ENCODE measurements at places on chromosomes 1 and 21.
A peak's percentile ranks its signal among the peaks of the same experiment; 100 is the strongest.

DNA sequence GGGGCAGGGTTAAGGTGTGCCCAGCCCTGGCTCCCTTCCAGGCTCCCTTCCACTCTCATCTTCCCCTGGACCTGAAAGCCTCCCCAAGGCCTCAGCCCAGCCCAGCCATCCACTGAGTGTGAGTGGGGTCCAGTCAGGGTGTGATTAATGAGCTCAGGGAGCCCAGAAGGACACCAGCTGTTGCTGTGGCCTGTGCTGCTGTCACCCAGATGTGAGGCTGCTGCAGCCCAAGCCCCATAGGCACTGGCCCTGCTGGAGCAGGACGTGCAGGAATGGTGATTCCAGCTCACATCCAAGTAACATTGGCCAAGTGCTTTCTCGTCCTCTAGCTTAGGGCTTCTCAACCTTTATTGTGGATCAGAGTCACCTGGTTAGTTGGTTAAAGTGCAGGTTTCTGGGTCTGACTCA, 77.6 kb downstream of the EPHB2 start:
- DNase-seq, result no peak

- DNase-seq, result no peak
Measured at GRCh38 chr1:182953826-182954225, 860 bp upstream of the SHCBP1L start.

GRCh38 chr1:95622609-95623008, 388.6 kb downstream of the RWDD3 start:
- DNase-seq, result no peak

- DNase-seq, result no peak
Measured at GRCh38 chr1:161342821-161343220, 24.9 kb downstream of the CFAP126 start.

- DNase-seq, result no peak
Measured at GRCh38 chr1:170225781-170226530, 80.2 kb downstream of the NTMT2 start.

DNA sequence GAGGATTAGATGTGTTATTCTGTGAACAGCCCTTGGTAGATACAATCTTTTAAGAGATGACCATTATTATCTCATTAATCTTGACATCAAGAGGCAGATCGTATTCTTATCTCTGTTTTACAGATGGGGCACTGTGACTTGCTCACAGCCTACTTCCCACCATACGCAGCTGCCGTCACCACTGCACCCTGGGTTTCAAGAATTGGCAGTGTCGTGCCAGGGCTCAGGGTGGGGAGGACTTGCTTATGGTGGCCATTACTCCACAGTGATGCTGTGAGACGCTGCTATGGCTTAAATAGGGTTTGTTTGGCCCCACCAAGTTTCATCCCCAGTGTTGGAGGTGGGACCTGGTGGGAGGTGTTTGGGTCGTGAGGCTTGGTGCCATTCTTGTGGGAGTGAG, 45.4 kb upstream of the ZC3H12A start:
- no peak for DNase-seq

DNA sequence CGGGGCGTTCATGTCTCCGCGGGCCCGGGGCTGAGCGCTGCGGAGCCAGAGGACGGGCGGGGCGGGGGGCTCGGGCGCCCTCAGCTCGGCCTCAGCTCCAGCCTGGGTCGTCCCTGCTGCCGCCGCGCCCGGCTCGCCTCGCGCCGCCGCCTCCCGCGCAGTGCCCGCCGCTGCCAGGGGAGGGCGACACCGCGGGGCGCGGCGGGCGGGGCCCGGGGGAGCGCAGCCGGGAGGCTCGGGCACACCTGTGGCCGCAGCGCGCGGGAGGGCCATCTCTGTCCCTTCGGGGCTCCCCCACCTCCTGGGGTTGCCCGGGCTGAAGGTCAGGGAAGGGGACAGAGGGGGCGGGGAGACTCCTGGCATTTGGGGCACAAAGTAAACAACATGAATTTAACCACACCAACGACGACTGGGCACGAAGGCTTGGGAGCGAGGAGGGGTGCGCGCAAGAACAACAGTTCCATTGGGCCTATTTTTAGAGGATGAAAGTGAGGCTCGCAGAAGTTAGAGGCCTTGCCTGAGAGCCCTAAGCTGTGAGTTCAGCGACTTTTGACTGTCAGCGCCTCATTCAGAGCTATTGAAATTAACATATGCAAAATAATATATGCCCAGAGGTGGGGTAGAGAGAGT, at the start of gene FAM131C:
Gene FAM131C (minus strand): TSS at position 162 of the 630 bp plus-strand sequence. CDS start 209 bp downstream, outside the sequence.
- peak; percentile 84 for DNase-seq

GRCh38 chr1:192852001-192852947, 43.4 kb downstream of the RGS2 start:
- no peak for DNase-seq

- no peak for DNase-seq
Measured at GRCh38 chr1:231508497-231508896, 20.0 kb upstream of the TSNAX start.

DNA sequence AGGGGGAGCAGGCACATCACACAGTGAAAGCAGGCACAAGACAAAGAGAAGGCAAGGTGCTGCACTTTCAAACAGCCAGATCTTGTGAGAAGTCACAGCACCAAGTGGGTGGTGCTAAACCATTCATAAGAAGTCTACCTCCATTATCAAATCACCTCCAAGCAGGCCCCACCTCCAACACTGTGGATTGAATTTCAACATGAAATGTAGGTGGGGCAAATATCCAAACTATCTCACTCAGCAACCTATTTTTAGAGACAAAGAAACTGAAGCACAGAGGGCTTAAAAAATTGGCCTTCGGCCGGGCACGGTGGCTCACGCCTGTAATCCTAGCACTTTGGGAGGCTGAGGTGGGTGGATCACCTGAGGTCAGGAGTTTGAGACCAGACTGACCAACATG, 90.4 kb downstream of the UBE2U start:
- DNase-seq, result no peak

DNA sequence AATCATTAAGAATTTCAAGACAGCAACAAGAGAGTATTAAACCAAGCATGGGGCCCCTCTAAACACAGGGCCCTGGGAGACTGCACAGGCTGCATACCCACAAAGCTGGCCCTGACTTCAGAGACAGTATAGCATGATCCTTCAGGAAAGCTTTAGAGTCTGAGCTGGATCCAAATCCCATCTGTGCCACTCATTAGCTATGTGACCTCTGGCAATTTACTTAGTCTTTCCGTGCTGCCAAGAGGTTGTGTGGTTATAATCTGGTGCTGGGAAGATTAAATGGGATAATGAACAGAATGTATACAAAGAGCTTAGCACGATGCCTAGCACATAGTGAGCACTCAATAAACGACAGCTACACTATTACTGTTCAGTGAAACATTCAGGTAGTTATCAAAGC, 4.0 kb downstream of the PHC2 start:
- no peak for DNase-seq

- peak; percentile 75 for DNase-seq
Measured at GRCh38 chr1:22142315-22143064, 407 bp downstream of the WNT4 start.

- DNase-seq, result no peak
Measured at GRCh38 chr1:203140743-203141520, 13.4 kb downstream of the ADORA1 start.

- DNase-seq, result peak; percentile 33
Measured at GRCh38 chr1:38586993-38587646, 272.5 kb downstream of the RRAGC start.

- peak; percentile 0 for DNase-seq
Measured at GRCh38 chr1:46409063-46409372, 14.9 kb downstream of the FAAH start.

- DNase-seq, result no peak
Measured at GRCh38 chr21:38139380-38140168, 117.2 kb upstream of the KCNJ15 start.

DNA sequence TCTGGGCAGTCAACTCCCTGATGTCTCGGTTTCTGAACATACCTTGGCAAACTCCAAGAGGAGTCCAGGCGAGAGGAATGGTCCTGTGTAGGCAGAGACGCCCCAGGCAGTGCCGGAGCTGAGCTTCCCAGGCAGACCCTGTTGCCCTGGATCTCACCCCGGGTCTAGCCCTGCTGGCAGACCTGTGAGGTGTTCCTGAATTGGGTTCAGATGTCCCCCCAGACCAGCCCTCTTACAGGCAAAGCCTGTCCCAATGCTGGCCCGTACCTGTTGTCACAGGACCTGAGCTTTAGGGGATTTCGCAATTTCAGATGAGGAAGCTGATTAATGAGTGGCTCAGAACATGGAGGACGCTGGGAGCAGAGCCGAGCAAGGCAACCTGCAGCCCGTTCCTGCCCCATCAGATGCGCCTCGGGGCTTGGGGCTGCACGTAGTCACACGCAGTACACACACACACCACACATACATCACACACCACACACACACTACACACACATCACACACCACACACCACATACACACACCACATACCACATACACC, 38.5 kb upstream of the PDE9A start:
- no peak for DNase-seq

- no peak for DNase-seq
Measured at GRCh38 chr1:179424610-179425009, 58.8 kb downstream of the AXDND1 start.

GRCh38 chr1:51282605-51283004, 46.5 kb downstream of the RNF11 start:
- no peak for DNase-seq

DNA sequence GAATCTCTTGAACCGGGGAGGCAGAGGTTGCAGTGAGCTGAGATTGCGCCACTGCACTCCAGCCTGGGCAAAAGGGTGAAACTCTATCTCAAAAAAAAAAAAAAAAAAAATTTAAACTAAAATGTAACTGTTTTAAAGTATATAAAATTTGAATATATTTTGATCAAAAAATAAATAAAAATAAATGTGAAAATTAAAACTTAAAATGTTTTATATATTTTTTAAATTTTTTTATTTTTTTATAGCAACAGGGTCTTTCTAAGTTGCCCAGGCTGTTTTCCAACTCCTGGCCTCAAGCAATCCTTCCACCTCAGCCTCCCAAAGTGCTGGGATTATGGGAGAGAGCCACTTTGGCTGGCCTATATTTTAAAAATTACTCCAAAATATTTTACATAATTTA, 15.2 kb upstream of the FAM76A start:
- DNase-seq, result no peak

DNA sequence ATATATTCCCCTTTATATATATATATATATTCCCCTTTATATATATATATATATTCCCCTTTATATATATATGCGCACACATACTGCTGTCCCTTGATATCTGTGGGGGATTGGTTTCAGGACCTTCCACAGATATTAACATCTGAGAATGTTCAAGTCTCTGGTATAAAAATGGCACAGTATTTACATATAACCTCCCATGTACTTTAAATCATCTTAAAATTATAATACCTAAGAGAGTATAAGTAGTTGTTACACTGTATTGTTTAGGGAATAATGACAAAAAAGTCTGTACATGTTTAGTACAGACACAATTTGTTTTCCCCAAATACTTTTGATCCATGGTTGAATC, 45.8 kb downstream of the NR5A2 start:
- no peak for DNase-seq

- DNase-seq, result no peak
Measured at GRCh38 chr1:65992165-65992821, 199.6 kb downstream of the PDE4B start.

DNA sequence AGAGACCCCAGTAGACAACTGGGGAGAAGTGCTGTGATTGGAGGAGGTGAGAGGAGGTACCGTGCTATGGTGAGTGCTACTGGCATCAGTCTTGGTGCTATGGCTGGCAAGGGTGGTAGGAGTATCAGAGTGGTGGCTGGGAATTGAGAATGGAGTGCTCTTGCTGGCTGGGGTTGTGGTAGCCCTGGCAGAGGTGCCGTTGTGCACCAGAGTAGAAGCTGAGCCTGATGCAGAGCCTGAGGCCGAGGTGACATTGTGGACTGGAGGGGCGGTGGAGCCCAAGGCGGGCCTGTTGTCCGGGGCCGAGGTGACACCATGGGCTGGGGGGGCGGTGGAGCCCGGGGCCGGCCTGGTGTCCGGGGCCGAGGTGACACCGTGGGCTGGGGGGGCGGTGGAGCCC, 14.6 kb downstream of the TRIM46 start:
- peak; percentile 12 for DNase-seq

- no peak for DNase-seq
Measured at GRCh38 chr1:105138458-105138893, 1388.8 kb downstream of the AMY1C start.

GRCh38 chr1:96358057-96358456, 363.5 kb upstream of the PTBP2 start:
- no peak for DNase-seq

- no peak for DNase-seq
Measured at GRCh38 chr1:24540051-24540905, 15.6 kb upstream of the NCMAP start.

GRCh38 chr21:46064870-46065214, 33.1 kb upstream of the COL6A2 start:
- no peak for DNase-seq

- DNase-seq, result no peak
Measured at GRCh38 chr1:219517031-219517430, 95.9 kb downstream of the ZC3H11B start.

DNA sequence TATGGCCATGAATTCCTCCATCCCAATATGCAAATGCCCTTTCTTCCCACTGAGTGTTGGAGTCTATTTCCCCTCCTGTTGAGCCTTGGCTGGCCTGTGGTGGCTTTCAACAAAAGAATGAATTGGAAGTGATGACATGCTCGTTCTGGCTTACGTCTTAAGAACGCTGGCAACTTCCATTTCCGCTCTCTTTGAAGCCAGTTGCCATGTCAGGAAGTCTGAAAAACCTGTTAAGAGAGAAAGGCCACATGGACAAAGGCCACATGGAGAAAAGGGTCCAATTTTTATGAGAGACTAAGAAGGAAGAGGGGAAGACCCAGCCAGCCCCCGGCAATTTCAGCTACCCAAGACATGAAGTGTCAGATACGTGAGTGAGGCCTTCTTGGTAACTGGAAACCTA, 45.6 kb upstream of the GADD45A start:
- DNase-seq, result no peak

- no peak for DNase-seq
Measured at GRCh38 chr1:104266612-104267011, 516.9 kb downstream of the AMY1C start.

DNA sequence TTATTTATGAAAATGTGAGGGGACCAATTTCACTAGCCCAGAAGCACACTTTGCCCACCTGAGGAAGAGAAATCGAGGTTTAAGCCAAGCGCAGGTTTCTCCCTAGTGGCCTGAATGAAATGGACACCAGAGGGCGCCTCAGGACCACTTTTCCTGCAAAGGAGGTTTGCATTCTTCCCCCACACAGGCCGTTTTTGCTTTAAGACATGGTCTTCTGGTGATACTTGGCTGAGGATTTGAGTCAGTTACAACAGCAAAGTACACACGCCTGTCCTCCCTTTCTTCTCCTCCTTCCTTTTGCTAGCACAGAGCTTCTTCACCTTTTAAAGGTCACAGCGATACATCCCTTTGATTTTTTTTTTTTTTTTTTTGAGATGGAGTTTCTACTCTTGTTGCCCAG, 5.4 kb downstream of the PLA2G2E start:
- DNase-seq, result peak; percentile 60
